ENCODE measurements at places on chromosomes 4 and X.

- DNase-seq = peak; percentile 28
Measured at GRCh38 chr4:106315476-106315967, 487 bp downstream of the TBCK start.

GRCh38 chr4:10326075-10326474, 131.2 kb downstream of the ZNF518B start:
- DNase-seq = no peak

DNA sequence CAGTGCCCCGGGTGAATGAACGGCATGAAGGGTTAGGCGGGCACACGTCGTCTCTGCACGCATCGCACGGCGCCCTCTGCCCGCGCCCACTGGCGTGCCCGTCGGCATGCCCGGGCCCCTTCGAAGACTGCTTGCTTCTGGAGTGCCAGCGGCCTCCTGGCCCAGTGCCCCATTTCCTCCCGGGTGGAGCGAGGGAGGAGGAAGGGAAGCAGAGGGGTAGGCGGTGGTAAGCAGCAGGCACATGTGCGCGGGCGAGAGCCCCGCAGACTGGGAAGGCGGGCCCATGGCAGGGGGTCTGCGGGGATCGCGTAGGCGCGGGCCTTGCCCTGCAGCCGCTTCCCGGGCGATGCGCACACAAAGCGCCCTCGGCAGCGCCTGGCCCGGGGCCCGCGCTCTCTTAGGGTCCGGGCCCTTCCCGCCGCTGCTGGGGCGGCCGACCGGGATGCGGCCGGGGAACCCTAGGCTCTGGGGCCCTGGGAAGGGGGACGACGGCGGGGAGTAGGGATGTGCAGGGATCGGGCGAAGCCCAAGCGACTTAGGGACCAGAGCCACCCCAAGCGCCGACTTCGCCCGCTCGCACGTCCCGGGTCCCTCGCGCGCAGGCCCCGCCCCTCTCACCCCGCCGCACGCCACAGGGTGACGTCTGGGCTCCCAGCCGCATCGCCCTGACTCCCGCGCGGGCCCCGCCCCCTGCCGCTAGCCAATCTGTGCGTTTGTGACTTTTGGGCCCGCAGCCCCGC, 866 bp upstream of the EMD start:
- DNase-seq = no peak

DNA sequence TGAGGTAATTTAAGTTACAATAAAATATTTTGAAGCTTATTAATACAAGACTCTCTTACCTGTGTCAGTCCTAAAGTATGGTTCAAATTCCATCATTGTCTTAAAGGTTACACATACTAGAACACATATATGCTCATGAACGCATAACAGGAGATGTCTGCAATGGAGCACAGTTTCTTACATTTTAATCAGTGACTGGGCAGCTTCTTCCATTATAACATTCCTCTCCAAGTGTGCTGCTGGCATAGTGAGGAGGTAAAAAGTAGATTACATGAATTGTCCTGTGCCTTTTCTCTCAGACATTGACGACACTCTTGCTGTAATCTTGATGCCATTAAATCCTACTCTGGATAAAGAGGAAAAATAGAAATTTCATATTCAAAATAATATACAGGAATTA, 40.8 kb upstream of the GRID2 start:
- no peak for DNase-seq

- no peak for DNase-seq
Measured at GRCh38 chr4:57544811-57545654, 434.8 kb upstream of the IGFBP7 start.

- no peak for DNase-seq
Measured at GRCh38 chr4:140837736-140838135, 81.6 kb upstream of the TBC1D9 start.

GRCh38 chrX:3293251-3293650, 53.2 kb downstream of the MXRA5 start:
- no peak for DNase-seq

DNA sequence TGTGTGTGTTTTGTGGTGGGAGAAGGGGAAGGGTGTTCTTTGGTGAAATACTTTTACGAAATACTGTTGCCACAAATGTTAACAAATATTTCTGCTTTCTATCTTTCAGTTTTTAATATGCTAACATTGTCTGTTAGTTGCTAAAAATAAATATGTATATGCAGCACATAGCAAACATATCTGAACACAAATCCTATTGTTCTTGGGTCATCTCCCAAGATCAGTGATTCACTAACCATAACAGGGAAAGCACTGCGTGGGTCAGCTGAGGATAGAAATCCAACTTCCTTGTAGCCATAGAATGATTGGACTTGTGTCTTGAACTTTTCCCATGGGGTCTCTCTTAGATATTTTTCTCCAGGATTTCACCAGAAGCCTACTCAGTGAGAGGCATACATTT, 250.3 kb upstream of the FAM47A start:
- no peak for DNase-seq

DNA sequence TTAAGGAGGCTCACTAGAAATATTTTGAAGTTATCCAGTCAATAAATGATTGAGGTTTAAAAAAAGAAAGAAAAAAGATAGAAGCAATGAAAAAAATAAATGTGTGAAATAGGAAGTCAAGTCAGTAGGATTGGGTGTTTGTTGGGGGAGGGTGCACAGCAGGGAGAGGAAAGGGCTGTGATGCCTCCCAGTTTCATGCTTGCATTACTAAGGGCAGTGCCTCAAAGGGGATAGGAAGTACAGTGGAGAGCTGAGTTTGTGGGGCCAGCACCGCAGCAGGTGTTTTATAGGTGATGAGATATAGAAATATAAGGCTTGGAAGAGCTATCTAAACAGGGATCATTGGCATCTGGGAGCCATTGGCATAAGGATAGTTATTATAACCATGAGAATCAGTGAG, 919.2 kb downstream of the STIM2 start:
- DNase-seq = no peak

GRCh38 chrX:119984652-119985051, 41.1 kb upstream of the NKAP start:
- DNase-seq = no peak

DNA sequence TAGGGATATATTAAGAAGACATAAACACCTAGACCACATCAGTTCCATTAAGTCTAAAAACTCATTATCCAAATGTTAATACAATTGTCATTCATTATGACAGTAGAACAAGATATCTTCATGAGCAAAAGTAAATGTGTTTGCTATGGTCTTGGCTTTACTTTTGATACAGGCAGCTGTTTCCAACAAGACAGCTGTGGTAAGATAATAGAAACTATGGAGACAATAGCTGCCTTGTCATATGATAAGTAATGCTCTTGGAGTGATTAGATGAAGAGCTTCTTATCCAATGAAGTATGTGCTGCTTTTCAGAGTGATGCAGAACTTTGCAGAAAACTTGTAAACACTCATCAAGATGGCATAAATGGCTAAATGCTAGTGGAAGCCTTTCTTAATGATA, 1066.0 kb downstream of the FSTL5 start:
- no peak for DNase-seq
